IPS DF 6.9 (cell line): ENCODE measurements at places on chromosomes 12 and 14.
A peak's percentile ranks its signal among the peaks of the same experiment; 100 is the strongest.

DNA sequence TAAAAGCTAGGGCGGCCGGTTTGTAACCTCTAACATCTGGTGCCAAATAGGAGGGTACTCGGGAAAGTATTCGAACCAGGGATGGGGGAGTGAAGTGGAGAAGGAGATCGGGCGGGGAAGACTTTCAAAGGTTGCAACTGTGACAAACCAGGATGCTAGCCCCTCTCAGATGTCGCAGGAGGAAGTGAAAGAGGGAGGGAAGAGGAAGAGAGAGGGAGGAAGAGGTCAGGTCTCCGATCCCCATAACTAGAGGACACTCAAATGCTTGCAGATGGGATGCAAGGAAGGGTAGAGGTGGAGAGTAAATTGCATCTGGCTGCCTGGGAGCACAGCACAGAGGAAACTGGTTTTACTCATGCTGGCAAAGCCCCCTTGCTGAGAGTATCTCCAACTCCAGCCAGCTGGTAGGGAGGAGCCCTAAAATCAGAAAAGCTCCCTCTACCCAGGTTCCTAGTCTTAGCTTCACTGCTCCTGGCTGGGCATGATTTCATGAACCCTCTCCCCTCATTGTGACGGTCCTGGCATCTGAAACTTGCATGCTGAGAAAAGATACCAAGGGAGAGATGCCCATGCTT, 696.7 kb upstream of the TBX3 start:
- no peak for DNase-seq

DNA sequence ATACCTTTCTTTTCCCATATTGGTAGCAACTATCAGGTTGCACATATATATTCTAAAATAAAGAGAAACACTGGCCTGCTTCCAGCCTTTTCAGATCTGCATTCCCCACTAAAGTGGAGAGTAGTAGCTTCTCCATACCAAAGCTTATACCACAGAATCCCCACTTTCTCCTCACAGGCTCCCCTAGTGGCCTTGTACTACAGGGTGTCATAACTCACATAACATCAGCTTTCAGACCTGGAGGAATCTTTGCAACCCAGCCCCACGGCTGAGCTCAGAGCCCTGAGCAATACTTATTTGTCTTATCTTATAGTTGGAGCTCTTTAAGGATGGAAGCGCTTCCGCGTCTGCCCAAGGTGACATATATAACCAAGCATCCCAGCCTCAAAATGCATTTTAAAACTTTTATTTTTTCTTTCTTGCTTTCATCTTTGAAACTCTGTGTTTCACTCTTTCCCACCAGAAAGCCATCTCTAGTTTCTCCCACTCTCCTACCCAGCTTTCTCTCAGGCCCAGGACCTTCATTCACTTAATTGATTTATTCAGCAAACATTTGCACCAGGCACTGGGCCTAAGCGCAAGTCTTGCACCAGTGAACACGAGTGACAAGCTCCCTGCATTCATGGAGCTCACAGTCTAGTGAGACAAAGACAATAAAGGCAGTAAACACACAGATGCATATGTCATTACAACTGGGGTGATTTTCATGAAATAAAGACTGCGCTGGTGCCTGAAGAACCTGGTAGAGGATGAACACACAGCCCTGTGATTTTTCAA, 254.7 kb downstream of the IPO8 start:
- DNase-seq = peak; percentile 27

DNA sequence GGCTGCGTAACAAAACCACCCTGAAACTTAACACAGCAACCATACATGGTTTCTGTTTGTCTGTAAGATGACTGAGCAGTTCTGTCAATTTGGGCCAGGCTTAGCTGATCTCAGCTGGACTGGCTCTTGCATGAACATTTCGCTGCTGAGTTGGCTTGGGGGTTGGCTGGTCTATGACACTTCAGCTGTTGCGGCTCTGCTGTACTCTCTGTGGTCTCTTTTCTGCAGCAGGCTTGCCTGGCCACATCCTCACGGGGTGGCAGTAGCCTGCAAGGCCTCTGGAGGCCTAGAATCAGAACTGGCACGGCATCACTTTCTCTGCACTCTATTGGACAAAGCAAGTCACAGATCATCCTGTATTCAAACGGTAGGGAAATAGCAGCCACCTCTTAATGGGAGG, 216.2 kb downstream of the BCL11B start:
- DNase-seq = no peak

DNA sequence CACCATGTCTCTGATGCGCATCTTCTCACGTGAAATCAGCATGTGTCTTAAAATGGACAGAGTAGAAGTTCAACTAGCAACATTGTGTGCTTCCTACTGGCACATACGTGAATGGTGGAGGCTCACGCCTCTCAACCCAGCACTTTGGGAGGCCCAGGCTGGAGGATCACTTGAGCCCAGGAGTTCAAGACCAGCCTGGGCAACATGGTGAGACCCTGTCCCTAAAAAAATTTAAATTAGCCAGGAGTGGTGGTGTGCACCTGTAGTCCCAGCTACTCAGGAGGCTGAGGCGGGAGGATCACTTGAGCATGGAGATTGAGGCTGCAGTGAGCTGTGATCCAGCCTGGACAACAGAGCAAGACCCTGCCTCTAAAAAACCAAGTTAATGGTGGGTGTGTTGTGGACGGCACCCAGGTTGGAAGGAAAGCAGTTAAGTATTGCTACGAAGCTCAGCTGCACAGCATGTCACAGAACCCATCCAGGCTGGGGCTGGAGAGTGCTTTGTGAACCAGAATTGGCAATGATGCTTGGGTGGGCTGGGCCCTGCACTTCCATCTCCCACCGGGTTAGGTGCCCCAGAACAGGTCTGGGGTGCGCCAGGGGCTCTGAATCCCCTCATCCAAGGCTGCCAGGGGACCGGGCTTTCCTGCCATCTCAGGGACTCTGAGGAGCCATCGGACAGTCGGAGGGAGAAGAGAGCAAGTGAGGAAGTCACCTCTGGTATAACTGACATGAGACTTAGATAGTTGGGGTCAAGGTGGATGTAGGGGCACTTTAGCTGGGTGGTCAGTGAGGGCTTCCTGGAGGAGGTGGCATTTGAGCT, 33.0 kb upstream of the ULK1 start:
- no peak for DNase-seq

DNA sequence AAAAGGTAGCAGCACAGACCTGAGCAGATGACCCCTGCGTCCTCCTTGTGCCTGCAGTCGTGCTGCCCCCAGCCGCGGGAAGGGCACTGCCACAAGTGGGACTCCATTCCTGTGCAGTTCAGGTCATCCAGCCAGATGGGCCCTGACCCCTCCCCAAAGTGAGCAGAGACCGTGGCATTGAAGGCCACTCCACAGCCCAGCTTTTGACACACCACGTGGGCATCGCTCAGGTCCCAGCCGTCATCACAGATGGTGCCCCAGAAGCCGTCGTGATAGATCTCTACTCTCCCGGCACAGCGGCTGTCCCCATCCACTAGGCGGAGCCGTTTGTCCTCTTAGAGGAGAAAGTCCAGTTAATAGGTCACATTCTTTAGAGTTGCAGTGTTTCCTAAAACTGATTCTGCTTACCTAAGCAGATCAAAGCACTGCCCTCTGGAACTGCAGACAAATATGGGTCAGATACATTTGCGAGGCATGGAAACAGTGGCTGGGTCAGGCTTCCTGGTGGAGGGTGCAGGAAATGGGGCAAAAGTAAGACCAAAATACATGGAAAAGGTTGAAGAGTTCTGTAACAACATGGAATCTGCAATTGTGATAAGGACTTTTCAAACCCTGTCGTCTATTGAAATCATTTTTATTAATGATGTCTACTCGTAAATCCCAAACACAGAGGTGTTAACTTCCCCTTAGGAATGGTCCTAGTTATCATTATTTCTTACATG, 69.4 kb downstream of the CD163L1 start:
- peak; percentile 43 for DNase-seq

- DNase-seq = peak; percentile 29
Measured at GRCh38 chr12:104827587-104827986, 130.5 kb downstream of the SLC41A2 start.

GRCh38 chr12:107491856-107492255, 193.7 kb upstream of the PWP1 start:
- no peak for DNase-seq

DNA sequence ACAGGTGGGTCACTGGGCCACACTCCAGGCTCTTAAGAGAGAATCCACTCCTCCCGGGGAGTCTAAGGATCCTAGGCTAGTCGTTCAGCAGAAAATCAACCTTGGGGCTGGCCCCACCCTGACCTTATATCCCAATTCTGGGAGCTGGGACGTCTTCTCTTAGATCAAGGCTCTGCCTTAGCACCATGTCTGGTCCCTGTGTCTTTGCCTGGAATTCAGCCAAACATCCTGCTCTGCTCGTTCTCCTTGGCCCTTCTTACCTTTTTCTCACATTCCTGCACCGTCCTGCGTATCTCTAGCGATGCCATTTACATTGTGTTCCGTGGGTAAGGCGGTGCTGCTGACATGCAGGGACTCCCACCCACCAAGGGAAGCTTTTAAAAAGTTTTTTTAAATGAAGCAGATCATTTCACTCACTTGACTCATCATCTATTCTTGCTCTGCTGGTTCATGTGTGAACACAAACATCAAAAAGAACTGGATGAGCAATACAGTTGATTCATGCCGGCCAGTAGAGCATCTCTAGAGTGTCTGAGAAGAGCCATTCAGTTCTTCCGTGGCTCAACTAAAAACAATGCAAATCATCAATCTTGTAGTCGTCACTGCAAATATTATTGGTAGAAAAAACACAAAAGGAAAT, 50.2 kb downstream of the KCNK13 start:
- DNase-seq = no peak

DNA sequence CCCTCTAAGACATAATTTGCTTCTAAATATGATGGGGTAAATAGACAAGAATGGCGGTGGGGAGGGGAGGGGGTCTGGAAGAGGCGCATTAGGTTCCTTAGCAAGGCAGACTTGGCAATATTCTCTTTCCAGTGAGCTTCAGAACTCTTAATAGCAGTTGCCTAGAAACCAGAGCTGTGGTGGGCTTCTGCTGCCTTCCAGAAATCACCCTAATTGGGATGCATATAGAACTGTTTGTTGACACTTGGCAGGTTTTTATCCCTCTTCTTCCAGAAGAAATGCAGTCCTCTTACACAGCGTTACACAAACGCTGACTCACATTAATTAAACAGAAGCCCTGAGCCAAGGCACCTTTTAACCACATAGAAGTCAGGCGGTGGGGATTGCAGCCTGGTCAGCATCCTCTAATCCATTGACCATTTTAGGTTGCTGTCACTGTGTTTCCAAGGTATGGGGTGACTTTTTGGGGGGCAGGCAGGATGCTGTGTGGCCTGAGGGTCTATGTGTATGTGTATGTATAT, 114.1 kb downstream of the CCDC60 start:
- DNase-seq = no peak

DNA sequence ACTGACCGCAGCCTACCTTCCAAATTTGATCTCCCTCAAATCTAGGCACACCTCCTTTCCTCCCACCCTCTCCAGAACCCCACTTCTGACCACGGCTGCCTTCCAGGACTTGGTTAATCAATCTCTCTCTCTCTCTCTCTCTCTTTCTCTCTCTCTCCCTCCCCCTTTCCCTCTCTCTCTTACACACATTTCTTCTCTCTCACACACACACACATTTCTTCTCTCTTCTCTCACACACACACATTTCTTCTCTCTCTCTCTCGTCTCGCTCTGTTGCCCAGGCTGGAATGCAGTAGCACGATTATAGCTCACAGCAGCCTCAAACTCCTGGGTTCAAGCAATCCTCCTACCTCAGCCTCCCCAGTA, 521 bp upstream of the GMFB start:
- DNase-seq = no peak

- peak; percentile 45 for DNase-seq
Measured at GRCh38 chr12:66538970-66539369, 139.9 kb downstream of the GRIP1 start.
